ENCODE measurements at places on chromosomes 7 and 10.

- DNase-seq = no peak
These were observed 5.9 kb downstream of the MAP3K8 start for GRCh38 chr10:30439931-30440330.

- DNase-seq = no peak
These were observed 18.0 kb downstream of the FKBP6 start for GRCh38 chr7:73345951-73346350.

GRCh38 chr7:105656922-105657521, 75.7 kb upstream of the EFCAB10 start:
- DNase-seq = peak; percentile 50

DNA sequence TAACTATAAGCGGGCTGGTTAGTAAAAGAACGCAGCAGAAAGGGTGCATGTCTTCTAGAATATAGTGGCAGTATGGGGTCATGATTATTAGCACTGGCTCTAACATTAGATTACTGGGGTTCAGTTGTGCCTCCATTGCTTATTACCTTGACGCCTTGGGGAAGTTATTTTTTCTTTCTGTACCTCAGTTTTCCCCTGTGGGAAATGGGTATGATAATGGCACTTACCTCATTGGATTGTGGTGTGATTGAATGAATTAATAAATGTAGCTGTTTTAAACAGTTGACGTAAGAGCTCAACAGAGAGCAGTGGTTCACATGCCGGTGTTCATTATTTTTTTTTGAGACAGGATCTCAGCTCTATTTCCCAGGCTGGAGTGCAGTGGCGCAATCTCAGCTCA, 116.5 kb downstream of the LRRC4 start:
- no peak for DNase-seq

GRCh38 chr10:36097696-36098095, 455.6 kb upstream of the FZD8 start:
- peak; percentile 4 for DNase-seq

GRCh38 chr10:110503528-110504110, 5.9 kb downstream of the DUSP5 start:
- DNase-seq = no peak

DNA sequence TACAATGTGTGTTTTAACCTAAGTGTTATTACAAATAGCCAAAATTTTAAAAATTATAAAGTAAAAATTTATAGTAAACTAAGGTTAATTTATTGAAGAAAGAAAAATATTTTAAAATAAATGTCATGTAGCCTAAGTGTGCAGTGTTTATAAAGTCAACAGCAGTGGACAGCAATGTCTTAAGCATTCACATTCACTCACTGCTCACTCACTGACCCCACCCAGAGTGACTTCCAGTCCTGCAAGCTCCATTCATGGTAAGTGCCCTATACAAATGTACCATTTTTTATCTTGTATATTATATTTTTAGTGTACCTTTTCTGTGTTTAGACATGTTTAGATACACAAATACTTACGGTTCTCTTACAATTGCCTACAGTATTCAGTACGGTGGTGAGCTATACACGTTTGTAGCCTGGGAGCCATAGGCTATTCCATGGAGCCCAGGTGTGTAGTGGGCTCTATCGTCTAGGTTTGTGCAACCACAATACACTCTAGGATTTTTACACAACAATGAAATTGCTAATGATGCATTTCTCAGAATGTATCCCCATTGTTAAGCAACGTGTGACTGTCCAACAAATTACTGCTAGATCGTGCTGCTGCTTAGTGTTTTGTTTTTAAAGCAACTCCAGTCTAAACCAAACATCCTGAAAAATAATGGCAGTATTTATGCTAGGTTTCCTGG, 108.9 kb upstream of the NAMPT start:
- no peak for DNase-seq

GRCh38 chr7:6423942-6424701, 23.6 kb downstream of the DAGLB start:
- DNase-seq = no peak

- DNase-seq = peak; percentile 53
These were observed 671 bp upstream of the ATAD1 start for GRCh38 chr10:87818505-87819288.

DNA sequence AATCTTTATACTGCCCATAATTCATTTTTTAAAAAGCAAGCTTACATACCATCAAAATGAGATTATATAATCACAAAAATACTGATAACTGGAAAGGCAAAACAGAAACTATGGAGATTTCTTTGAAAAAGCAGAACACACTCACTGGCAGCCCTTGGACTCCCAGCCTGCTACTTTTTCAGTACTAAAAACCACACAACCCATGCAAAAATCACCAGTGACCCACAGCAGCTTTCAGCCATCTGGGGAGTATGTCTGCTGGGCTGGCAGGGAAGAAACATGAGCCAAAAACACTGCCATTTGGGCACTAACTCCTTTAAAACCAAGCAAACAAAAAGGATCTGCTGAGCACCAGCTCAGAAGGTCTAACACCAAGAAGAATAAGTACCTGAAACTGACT, 80.0 kb upstream of the DDC start:
- no peak for DNase-seq

- peak; percentile 71 for DNase-seq
These were observed 3.2 kb downstream of the NYAP1 start for GRCh38 chr7:100486753-100487446.

Measured in ELR (cell line).